MV-4-11 (cell line): ENCODE measurements at places on chromosomes 7 and 10.
A peak's percentile ranks its signal among the peaks of the same experiment; 100 is the strongest.

DNA sequence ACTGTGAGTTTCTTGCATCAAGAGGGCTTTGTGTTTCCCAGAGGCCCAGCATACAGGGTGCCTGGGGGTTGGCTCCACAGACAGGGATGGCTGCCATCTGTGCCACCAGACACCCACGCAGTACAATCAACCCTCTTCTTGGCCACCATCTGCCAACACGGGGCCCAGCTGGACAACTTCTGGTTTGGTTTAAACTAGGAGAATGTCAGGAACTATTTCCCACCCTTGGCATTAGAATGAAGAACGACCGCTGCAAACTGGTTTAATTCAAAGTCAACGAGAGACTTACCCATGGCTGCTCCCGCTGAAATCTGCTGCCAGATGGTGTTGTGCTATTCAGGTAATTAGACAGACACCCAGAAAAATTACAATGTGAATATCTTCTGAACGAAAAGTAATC, 27.8 kb downstream of the NMT2 start:
- DNase-seq, result no peak

DNA sequence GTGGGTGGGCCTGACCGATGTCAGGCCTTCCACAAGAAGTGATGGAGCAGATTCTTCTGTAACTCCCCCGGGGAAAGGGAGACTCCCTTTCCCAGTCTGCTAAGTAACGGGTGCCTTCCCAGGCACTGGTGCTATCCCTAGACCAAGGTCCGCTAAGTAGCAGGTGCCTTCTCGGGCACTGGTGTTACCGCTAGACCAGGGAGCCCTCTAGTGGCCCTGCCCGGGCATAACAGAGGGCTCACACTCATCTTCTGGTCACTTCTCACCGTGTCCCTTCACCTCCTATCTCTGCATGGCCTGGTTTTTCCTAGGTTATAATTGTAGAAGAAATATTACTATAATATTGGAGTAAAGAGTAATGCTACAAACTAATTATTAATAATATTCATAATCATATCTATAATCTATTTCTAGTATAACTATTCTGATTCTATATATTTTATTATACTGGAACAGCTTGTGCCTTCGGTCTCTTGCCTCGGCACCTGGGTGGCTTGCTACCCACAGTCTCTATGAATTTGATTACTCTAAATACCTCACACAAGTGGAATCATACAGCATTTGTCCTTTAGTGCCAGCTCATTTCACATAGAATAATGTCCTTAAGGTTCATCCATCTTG, 1378.7 kb downstream of the XPNPEP1 start:
- peak; percentile 36 for DNase-seq

GRCh38 chr7:141012044-141012685, 2.6 kb downstream of the MRPS33 start:
- peak; percentile 58 for DNase-seq

GRCh38 chr7:124942399-124942798, 12.8 kb upstream of the POT1 start:
- no peak for DNase-seq

- DNase-seq, result no peak
Observed at GRCh38 chr7:91149341-91150246, 114.6 kb upstream of the FZD1 start.

DNA sequence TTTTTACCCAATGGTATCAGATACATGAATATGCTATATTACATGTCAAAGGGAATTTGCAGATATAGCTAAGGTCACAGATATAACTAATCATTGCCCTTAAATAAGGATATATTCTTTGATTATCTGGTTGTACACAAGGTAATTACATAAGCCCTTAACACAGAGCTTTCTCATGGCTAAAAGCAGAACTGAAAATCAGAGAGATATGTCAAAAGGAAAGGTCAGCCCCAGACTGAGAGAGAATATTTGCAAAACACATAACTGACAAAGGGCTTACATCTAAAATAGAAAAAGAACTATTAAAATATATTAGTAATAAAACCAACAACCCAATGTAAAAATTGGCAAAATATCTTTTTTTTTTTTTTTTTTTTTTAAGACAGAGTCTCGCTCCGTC, 1029.5 kb upstream of the LRRN3 start:
- DNase-seq, result peak; percentile 56

DNA sequence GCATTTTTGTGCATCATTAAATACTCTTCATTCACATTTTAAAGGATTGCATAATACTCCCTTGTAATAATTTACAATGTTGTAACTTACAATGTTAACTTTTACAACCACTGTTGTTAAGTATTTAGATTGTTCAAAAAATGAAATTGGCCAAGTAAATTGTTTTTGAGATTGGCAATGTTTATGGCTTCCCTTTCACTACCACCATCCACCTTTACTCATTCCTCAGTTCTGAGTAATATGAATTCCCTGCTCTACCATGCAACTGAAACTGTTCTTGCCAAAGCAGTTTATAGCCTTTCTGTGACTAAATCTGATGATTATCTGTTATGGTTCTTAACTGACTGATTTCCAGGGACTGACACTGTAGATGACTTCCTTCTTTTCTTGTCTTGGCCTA, 80.5 kb upstream of the TMEM106B start:
- no peak for DNase-seq

- no peak for DNase-seq
Observed at GRCh38 chr10:115981081-115981480, 291.9 kb downstream of the GFRA1 start.

- no peak for DNase-seq
Observed at GRCh38 chr10:77746047-77746707, 108.6 kb upstream of the KCNMA1 start.

GRCh38 chr7:2209961-2210323, 22.8 kb downstream of the MAD1L1 start:
- no peak for DNase-seq

DNA sequence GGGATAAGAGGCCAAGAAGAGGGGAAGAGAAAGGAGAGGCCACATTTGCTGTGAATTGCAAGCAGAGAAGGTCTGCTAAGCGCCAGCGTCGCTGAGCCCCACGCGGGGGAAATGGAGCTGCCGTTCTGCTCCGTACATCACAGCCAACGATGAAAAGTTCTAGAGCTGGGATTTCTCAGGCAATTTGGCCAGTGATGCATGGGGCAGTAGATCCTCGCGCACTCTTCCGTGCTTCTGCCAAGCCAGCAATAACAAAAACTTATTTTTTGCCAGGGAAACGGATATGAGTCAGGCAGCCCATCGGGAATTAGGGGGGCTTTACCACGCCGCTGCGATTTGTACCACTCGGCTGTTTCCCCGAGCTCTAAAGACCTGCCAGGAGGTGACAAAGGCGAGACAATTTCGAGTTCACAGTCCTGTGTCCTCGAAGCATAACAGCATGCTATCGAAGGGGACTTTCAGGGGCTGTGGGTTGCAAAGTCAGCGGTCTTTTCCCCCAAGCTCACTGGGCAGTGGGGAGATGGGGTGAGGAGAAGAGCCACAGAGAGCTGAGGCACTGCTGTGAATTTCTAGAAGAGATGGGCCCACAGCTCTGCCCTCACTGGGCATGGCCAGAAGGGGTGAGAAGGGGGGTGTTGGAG, 30.0 kb upstream of the SLF2 start:
- no peak for DNase-seq

- peak; percentile 60 for DNase-seq
Observed at GRCh38 chr10:102596506-102596971, 47.7 kb upstream of the TRIM8 start.

DNA sequence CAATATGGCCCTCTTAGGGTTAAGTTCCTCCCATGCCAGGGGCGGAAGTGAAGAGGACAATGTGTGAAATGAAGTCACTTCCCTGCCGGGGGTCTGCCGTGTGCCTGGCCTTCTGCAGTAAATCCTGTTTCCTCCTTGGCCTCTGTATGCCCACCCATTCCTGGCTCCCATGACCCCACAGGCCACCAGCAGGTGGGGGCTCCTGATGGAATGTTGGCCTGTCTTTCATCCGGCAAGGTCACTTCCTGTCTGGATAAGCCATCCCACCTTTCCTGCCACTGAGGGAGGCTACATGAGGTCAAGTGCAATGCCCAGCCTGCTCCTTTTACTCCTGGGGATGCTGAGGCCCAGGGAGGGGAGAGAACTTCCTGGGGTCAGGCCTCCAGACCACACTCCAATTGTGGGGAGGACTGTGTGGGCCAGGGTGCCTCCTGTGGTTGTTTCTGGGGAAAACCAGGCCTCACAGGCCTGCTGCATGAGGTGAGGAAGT, 22.3 kb downstream of the PALD1 start:
- DNase-seq, result no peak

DNA sequence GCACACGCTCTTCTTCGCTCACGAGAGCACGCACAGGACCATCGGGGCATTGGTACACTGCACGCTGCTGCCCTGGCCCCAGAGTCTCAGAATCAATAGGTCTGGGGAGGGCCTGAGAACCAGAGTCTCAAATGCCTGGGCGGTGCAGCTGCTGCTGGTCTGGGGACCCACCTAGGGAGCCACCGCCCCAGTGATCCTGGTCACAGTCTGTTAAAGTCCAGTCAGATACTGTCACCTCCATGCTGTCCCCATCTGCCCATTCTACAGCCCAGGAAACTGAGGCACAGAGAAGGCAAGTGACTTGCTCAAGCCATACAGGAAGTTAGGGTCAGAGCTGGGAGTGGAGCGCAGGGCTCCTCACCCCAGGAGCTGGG, 38.0 kb downstream of the ZCCHC24 start:
- DNase-seq, result no peak

DNA sequence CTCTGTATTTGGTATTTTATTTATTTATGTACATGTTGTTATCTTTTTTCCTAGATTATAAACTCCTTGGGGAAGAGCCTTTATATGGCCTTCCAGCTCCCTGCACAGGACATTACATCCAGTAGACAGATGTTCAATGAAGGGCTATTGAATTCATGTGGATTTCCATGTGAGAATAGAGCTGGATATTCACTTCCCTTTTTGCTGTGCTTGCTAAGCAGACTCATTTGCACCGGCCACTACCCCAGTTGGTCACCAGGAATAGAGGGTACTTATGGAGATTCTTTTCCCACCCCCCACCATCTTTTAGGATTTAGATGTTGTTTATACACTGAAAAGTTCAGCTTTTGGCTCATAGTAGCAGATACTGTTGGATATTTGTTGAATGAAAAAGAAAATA, 374.1 kb downstream of the NRG3 start:
- no peak for DNase-seq

- no peak for DNase-seq
Observed at GRCh38 chr7:128974241-128974934, 36.7 kb downstream of the IRF5 start.

DNA sequence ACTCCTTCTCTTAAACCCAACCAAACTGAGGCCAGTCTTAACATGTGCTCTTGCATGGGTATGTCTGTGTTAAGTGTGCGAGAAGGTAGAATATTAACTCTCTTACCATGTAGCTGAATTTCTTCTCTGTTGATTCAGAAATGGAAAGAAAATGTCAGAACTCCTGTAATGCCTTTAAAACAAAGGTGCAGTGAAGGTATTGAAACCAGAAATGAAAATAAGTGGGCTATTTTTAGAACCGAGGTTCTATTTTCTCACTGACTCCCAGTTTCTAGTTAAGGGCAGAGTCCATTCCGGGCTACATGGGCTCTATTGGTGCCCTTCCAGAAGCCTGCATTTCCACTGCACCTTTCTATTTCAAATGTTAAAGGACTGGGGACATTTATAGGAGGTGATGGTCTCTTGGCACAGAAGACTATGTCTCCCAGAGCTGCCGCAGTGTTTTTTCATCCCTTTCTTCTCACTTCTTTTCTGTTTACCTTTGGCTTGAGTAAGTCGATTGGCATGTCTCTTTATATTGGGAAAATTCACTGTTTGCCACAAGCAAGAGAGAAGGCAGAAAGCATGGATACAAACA, 174.9 kb downstream of the LRMDA start:
- DNase-seq, result no peak

DNA sequence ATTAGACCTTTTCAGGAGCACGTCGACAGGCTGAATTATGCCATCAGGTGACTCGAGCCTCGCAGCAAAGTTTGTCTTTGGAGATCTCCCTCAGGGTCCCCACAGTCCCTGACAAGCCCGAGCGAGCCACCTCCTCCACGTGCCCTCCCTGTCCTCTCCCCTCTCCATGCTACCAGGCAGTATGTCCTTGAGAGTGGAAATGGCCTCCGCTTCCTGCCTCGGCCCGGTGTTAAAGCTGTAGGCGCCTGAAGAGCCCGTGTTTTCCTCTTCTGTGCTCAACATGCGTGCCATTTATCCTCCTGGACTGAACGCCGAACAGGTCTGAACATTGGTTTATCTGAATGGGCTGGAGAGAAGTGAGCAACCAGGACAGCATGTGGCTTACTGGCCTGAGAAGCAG, 82.6 kb downstream of the GPR26 start:
- DNase-seq, result no peak

GRCh38 chr10:111515264-111515663, 438.4 kb downstream of the ADRA2A start:
- DNase-seq, result no peak

DNA sequence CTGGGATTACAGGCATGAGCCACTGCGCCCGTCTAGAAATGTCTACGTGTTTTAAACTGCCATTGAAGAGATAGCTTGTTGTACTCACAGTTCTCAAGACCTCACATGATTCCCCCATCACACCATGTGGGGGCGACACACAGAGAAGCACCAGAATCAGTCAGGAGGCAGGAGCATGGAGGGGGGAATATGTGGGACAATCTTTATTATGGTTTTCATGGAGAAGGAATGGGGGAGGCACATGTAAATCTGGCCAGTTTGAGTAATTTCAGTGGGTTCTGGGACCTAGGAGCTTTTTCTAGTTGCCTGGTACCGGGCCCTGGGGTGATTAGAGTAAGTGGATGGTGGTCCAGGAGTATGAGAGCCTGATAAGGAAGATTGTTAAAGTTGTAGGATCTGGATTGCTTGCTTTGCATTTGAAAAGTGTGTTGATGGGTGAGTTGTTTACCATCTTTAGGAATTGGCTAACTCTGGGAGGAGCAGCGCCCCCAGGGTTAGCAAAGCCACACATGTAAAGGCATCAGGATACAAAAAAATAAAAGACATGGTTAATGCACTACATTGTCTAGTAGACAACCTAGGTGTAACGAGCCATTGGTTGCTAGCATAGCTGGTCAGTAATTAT, 85.4 kb upstream of the SLC13A1 start:
- no peak for DNase-seq

DNA sequence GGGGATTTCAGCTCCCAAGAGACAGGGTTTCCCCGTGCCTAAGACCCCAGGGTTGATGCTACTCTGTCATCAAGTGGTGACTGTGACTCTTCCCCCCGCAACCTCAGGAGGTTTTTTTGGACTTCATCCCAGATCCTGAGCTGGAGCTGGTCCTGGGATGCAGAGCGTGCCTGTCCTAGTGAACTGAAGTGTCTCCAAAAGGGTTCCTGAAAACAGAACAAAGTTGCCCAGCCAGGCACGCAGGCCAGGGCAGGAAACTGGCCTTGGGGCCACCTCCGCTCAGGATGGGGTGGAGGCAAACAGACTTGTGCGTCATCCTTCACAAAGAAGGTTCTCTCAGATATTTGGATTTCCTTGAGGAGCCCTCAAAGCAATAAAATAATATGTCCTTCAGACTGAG, 118.9 kb downstream of the ITIH5 start:
- DNase-seq, result no peak

- DNase-seq, result no peak
Observed at GRCh38 chr7:148572067-148572522, 18.5 kb upstream of the C7orf33 start.

GRCh38 chr7:141752634-141753033, 11.3 kb upstream of the TAS2R3 start:
- DNase-seq, result no peak

GRCh38 chr7:106054156-106054910, 57.8 kb downstream of the SYPL1 start:
- DNase-seq, result no peak
